ENCODE measurements at places on chromosomes 4 and X. TPM values are rescaled to one million over a fixed set of nuclear protein-coding genes. Genes with fewer than 3 reads are reported as not detected.

The STATH gene
- 0.69 TPM for polyA plus RNA-seq

The UGT2B10 gene
- polyA plus RNA-seq: 0.58 TPM

GRCh38 chr4:78379991-78380729, 171.4 kb upstream of the ANXA3 start:
- DNase-seq: no peak

- no peak for DNase-seq
These were observed 287.7 kb downstream of the CPXCR1 start for GRCh38 chrX:89034679-89035078.

- DNase-seq: no peak
These were observed 36.3 kb downstream of the OPHN1 start for GRCh38 chrX:68396953-68397352.

- no peak for DNase-seq
These were observed 152.9 kb downstream of the NHS start for GRCh38 chrX:17527922-17528321.

The UGT2B15 gene
- polyA plus RNA-seq: 0.06 TPM
